ENCODE measurements at places on chromosomes 5 and 9.

DNA sequence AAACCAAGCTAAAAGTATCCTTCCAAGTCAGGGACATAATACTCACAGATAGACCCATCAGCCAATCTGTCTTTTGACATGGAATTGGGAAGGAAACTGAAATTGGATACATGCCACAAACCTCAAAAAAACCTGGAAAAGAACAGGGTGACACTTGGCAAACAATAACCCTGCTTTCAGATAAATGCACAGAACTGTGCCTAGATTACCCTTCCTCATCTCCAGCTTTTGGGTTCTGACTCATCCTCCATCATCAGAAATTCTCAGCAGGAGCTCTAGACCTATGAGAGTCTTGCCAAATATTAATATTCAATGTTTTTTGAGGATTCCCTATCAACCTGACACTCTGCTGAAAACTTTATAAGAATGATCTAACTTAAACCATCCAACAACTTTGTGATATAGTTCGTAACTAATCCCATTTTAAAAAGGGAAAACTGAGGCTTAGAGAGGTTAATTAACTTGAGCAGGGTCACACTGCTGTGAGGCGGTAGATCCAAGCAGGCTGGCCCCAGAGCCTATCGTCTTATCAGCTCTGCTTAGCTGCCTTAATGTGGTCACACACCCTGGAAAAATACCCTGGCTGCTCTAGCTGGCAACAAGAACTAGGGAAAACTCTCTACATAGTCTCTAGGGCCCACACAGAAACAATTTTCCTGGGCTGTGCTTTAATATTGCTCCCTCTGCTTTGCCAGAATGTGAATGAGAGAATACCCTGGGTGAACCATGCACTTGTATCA lies 157.0 kb upstream of the TRPC7 start:
- DNase-seq = no peak

GRCh38 chr9:27618066-27618465 lies 44.8 kb upstream of the C9orf72 start:
- no peak for DNase-seq

- DNase-seq = peak; percentile 62
Observed at GRCh38 chr5:39420482-39421145, 4.2 kb downstream of the DAB2 start.

- DNase-seq = no peak
Observed at GRCh38 chr9:108512426-108513173, 343.2 kb downstream of the ACTL7B start.

- no peak for DNase-seq
Observed at GRCh38 chr5:73431204-73431851, 17.2 kb downstream of the FOXD1 start.

GRCh38 chr5:76154009-76154690 lies 71.0 kb downstream of the SV2C start:
- DNase-seq = no peak

DNA sequence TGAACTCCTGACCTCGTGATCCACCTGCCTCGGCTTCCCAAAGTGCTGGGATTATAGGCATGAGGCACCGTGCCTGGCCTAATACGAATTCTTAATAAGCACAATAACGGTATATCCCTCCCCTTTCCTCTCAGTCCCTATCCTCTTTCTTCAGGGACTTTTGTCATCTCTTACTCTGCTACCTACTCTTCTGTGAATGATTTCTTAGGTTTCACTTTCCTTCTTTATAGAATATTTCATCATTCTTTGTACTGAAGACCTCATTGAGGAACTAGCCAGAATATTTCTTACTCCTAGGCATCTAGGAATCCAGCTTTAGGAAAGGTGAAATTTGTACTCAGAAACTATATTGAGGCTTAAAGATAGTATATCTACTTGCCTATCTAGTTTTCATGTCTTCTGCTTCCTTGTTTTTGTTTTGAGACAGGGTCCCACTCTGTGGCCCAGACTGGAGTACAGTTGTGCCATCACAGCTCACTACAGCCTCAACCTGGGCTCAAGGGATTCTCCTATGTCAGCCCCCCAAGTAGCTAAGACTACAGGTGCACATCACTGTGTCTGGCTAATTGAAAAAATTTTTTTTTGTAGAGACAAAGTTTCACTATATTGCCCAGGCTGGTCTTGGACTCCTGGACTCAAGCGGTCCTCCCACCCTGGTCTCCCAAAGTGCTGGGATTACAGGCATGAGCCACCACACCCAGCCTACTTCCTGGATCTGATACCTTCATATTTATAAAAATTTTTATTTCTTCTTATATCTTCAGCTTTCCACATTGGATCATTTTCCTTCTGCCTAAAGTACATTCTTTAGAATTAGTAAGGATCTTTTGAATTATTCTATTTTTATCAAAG lies 69.7 kb downstream of the GPBP1 start:
- DNase-seq = no peak

- no peak for DNase-seq
Observed at GRCh38 chr5:124810396-124811006, 64.1 kb upstream of the ZNF608 start.

- DNase-seq = no peak
Observed at GRCh38 chr9:75239176-75239575, 150.9 kb downstream of the OSTF1 start.

- peak; percentile 55 for DNase-seq
Observed at GRCh38 chr5:80566711-80567259, 3.3 kb downstream of the ANKRD34B start.

GRCh38 chr5:124644138-124644537 lies 102.3 kb downstream of the ZNF608 start:
- no peak for DNase-seq

GRCh38 chr5:150573867-150574817 lies 66.2 kb downstream of the NDST1 start:
- DNase-seq = no peak

- DNase-seq = peak; percentile 64
Observed at GRCh38 chr5:14153932-14154731, 11.0 kb downstream of the TRIO start.

- no peak for DNase-seq
Observed at GRCh38 chr9:134875371-134875770, 5.2 kb upstream of the FCN2 start.

- DNase-seq = no peak
Observed at GRCh38 chr9:126471084-126471624, 142.6 kb upstream of the LMX1B start.

DNA sequence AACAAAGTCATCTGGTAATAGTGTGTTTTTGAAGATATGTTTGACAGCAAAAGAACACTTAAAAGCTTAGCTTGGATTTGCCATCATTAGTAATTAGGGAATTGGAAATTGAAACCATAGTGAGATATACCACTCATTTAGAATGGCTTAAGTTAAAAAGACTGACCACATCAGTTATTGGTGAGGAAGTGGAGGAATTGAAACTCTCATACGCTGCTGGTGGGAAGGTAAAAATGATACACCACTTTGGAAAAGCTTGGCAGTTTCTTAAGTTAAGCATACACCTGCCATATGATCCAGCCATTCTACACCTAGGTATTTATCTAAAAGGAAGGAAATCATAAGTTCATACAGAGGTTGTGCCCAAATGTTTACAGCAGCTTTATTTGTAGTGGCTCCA lies 213.2 kb downstream of the TRIO start:
- DNase-seq = no peak

GRCh38 chr5:132271251-132272246 lies 14.1 kb downstream of the PDLIM4 start:
- DNase-seq = peak; percentile 66

GRCh38 chr5:1536322-1536845 lies 12.6 kb upstream of the LPCAT1 start:
- peak; percentile 80 for DNase-seq

DNA sequence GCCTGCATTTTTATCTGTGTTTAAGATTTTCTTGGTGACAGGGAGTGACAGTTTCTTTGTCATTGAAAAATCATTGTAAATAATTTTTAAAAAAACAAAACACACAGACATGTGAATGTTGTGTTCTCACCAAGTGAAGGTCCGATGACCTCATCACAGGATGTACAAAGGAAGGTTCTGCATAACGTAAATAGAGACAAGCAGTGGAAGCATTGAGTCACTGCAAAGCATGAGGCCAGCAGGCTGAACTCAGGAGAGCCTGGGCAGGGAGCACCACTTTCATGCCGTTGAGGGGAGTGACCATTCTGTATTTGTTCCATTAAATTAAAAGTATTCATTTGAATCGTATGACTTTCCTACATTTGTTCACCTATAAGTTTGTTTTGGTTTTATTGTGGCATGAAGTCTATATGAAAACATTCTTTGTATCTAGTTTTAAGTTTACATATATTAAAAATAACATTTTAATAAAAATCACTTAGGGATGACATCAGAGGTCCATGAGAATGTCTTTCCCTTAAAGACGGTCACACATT lies 70.4 kb upstream of the TLE1 start:
- peak; percentile 91 for DNase-seq

GRCh38 chr9:34793428-34793827 lies 83.5 kb upstream of the CCL21 start:
- DNase-seq = no peak

- DNase-seq = peak; percentile 63
Observed at GRCh38 chr9:129880654-129881546, 45.6 kb downstream of the USP20 start.

DNA sequence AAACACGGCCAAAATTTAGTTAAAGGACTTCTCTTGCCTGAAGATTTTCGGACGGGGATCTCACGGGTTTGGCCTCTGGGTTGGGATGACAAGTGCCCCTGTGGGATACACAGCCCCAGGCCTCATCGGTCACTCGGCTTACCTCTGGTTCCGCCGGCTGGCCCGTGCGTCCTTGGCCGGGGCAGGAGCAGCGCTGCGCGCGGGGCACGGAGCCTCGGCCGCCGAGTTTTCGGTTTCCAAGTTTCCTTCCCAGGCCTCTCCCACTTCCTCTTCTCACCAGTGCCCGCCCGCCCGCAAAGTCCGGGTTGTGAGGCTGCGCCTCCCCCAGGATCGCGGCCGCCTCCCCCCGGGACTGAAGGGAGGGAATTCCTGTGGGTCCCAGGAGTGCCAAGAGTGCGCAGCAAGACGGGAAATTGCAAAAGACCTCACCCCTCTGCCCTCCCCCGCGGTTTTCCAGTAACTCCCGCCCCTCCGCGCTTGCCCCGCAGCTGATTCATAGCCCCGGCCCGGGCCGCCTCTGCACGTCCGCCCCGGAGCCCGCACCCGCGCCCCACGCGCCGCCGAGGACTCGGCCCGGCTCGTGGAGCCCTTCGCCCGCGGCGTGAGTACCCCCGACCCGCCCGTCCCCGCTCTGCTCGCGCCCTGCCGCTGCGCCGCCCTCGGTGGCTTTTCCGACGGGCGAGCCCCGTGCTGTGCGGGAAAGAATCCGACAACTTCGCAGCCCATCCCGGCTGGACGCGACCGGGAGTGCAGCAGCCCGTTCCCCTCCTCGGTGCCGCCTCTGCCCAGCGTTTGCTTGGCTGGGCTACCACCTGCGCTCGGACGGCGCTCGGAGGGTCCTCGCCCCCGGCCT lies at the start of gene OSMR:
Gene OSMR (plus strand): TSS at position 487 of the 853 bp plus-strand sequence. CDS start 23,033 bp downstream, outside the sequence.
- peak; percentile 98 for DNase-seq

GRCh38 chr9:135693265-135693664 lies 6.0 kb downstream of the SOHLH1 start:
- no peak for DNase-seq

DNA sequence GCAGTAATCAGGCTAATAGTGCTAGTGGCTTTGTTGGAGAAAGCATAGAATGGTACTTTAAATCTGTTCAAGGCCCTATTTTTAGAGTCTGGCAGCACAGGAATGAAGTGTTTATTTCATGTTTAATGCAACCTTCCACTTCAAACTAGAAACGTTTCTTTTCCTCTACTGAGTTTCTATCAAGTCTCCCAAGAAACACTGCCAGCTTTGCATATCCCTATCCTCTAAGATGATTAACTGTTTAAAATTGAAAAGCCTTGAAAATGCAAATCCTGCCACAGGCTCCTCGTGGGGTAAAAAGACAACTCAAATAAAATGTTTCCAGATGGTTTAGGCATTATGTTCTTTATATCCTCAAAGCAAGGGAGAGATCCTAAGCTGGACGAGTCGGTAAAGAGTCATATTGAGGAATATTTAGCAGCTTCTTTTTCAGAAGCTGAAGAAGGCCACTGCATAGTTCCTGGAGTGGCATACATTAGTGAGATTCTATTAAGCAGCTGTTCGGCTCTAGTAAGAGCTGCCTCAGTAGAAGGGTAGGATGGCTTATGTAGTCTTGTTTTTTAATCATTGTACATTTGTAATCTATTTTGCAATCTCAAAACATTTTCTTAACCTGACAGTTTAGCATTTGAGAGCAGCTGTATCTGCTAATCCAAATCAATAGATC lies 251.2 kb downstream of the CHSY3 start:
- peak; percentile 3 for DNase-seq

DNA sequence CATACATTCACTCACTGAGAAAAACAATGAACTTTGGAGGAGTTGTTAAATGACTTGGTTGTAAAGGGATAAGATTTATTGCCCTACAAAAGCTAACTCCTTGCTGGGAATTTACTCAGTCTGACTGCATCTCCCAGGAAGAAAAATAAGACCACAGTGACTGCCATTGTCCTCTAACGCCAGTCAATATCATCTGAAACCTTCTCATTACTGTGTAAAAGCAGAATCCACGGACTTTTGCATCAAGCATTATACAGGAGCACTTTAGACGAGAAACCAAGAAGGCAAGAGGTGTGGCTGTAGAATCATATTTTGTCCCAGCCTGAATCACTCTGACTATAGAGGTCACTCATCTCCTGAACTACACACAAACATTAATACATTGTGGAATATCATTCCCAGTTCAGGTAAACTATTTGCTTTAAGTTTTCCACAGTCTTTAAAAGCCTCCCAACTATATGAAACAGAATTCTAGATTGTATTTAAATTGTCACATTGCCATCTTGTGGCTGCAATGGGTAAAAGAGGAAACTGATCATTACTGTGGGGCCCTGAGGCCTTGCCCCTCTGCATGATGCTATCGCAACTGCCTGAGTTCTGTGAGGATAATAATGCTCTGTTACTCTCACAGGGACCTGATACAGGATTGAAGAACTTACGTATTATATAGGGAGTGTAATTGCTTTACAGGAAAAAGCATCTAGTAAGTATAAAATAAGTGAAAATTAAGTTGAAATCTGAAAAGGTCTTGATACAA lies 142.9 kb downstream of the SLCO4C1 start:
- no peak for DNase-seq

- no peak for DNase-seq
Observed at GRCh38 chr9:20028849-20029231, 240.0 kb upstream of the SLC24A2 start.

DNA sequence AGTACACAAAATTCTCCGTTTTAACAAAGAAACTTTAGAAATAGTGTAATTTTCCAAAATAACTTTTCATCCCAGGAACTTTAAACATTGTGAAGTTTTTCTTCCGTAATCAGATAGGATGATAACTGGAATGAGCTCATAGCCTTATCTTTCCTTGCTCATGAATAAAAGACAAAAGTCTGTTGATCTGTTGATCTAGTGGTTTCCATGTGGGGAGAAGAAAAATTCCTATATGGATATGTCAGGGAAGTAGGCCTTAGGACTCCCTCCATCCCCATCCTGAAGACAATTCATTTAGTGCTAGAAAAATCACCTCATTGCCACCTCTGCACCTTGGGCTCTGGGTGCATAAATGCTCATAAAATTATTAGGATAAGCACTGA lies 266.6 kb downstream of the SMARCA2 start:
- DNase-seq = peak; percentile 75
